Activated T-helper 1 cell treated with anti-CD3 and anti-CD28 coated beads, Interleukin-2, amount 50 U/mL, for 16 hours (primary cell): ENCODE measurements at places on chromosomes 16 and 17.

DNA sequence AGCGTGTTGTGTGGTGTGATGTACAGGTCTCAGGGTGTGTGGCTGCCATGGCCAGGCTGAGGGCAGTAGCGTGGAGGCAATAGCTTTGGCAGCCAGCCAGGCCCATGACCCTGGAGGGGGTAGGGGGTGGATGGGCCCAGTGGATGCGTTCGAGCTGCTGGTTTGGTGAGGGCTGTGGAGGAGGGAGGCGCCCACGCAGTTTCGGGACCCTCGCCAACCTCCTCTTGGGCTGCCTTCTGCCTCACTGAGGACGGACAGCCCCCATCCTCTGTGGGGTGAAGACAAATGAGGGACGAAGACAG, 238.6 kb upstream of the GSE1 start:
- DNase-seq = no peak

DNA sequence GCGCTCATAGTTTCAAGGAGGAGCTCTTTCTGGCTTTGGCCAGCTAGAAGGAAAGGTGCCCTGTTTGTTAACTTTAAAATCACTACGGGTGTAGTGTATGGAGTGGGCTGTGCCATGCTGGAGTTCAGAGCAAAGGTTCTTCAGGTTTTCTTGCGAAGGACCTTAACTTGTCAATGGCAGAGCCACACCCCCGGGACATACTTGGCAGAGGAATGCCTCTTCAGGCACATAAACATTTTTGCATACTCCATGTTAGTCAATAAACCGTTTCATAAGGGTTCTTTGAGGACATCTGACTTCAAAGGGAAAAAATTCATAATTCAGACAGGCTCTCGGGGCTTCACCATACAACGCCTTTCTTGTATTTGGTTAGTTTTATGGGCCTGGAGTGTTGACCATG, 113.0 kb upstream of the PLCG2 start:
- DNase-seq = no peak

- no peak for DNase-seq
Observed at GRCh38 chr17:80277751-80278671, 17.4 kb downstream of the RNF213 start.

DNA sequence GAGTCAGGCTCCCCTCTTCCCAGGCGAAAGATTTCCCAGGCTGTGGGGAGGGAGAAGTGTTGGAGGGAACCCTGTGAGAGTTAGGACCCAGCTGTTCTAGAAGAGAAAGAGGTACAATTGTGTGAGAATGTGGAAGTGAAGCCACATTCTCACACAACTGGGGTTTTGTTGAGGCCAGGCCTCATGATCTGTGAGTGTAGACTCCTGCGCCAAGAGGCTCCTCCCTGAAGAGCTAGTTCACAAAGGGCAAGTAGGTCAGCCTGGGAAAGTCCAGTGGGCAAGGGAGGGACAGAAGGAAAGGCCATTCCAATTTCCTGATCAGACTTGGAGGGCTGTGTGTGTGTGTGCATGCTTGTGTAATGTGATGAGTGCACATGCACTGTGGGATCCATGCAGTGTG, 15.2 kb downstream of the CD300LF start:
- no peak for DNase-seq

GRCh38 chr17:44203731-44204440, 4.2 kb upstream of the ATXN7L3 start:
- DNase-seq = no peak
